ENCODE measurements at places on chromosomes 7 and 10.

DNA sequence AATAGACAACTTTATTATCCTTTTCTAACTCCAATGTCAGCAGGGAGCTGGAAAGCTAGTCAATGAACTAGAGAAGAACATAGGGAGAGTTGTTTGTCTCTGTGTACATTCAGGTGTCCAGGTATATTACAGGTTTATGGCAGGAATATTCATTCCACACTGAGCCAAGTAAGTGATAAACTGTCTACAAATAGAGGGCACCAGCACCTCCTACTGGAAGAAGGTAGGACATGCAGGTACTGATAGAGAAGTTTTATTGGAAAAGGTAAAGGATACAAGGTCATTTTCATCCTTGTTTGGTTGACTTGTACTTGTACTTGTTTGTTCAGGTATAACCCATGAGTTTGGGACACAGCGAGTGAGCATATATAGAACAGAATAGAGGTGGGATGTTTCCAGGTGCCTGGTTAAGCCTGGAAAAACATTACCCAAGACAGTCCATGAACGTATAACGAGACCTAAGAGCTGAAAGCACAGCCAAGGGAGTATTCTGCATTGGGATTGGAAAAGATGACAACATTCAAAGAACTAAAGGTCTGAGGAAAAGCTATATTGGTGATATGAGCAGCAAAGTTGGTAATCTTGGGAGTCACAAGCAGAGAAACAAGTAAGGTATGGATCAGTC is 61.4 kb upstream of the PPP1R3C start:
- no peak for DNase-seq

GRCh38 chr7:121633186-121633585 is 237.1 kb upstream of the FAM3C start:
- no peak for DNase-seq

DNA sequence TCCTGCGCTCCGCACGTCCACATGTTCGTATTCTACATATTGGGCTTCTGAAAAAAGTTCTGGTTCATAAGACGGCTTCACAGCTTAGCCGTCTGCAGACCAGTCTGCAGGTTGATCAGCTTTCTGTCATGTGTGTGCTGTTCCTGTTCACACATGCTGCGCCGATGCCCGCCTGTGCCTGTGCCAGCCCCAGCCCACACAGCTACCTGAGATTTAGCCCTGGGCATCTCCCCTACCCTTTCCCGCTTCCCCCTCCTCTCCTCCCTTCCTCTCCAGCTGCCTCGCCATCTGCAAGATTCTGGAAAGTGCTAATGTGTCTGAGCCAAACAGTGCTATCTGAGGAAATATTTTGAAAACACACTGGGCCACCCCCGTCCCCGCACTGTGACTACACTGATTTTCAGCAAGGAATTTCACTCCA is 7.1 kb downstream of the CHST3 start:
- no peak for DNase-seq

DNA sequence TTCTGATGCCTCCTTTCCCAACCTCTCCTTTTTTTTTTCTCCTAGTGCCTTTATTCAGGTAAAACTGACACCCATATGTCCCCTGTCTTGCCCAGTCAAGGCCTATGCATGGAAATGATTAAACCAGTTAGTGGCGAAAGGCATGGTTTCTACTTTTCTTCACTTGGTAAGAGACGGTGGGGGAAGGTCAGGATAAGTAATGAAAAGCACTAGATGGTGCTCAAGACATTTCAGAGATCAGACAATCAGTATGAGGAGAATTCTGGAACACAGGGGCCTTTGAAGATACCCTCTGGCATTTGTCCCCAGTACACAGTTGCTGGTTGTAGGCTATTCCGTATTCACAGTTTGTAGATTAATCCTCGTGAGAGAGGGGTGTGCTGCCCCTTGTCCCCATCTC is 121.2 kb downstream of the RTKN2 start:
- DNase-seq: no peak

- no peak for DNase-seq
Measured at GRCh38 chr10:88253-88652, 39.2 kb upstream of the TUBB8 start.

All from activated CD4-positive, alpha-beta T cell treated with anti-CD3 and anti-CD28 coated beads, Interleukin-2, amount 50 U/mL, for 1 hour (primary cell).